LHCN-M2 (cell line): ENCODE measurements at places on chromosomes 4 and X. TPM values are rescaled to one million over a fixed set of nuclear protein-coding genes. Genes with fewer than 3 reads are reported as not detected.

DNA sequence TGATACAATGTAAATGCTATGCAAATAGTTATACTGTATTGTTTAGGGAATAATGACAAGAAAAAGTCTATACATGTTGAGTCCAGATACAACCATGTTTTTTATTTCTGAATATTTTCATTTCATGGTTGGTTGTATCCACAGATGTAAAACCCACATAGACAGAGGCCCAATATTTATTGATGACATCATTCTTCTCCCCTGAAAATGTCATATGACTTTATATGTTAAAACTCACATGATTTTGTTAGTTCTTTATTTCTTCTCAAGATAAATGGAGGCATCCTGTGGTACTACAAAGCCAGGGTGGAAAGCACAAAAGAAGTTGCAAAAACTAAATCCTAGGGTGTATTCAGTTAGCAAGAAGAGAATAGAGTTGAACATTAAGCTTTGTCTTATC is 149.3 kb upstream of the GLRA2 start:
- DNase-seq, result no peak

GRCh38 chr4:107467461-107467860 is 252.6 kb downstream of the PAPSS1 start:
- peak; percentile 36 for DNase-seq

GRCh38 chrX:137545711-137546651 is 19.9 kb upstream of the ZIC3 start:
- DNase-seq, result no peak

DNA sequence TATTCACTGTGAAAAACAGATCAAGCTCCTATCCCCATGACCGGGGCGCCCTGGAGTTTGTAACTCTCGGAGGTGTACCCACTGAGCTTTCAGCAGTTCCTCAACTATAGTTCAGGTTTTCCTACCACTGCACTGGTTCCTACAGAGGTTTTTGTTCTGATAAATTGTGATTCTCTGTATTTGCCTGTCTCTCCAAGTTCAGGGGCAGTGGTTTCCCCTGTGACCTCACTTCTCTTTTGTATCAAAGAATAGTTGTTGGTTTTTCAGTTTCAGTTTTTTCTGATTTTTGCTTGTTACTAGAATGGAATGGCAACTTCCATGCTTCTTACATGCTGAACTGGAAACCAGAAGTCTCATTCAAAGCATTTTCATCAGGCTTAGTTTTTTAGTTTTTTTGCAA is 56.8 kb upstream of the PLS3 start:
- DNase-seq, result no peak

- no peak for DNase-seq
Observed at GRCh38 chr4:9929111-9929510, 92.2 kb downstream of the SLC2A9 start.

SLC9A7 gene
- 12.9 and 14.0 TPM in 2 replicates for total RNA-seq

TLL1 gene
- not detected in 2 replicates for total RNA-seq

HPGDS gene
- total RNA-seq, result not detected in 2 replicates

FAM133A gene
- not detected in 2 replicates for total RNA-seq
